Liver (tissue), 10 donors: ENCODE measurements at places on chromosomes 16 and 17.

DNA sequence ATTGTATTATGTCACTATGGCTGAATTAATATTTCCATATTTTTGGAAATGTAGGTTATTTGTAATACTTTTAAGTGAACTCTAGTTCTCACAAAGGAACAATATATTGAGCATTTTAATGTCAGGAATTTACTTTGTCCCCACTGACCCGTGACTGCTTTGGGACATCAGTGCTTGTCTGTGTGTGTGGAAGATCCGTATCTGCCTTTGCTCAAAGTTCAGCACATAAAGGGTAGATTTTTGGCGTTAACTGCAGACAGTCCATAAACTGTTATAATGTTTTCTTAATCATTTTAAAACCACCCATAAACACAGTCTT, 39.3 kb upstream of the AQP8 start:
- DNase-seq: no peak

GRCh38 chr17:21001111-21001812, 41.5 kb downstream of the USP22 start:
- no peak for DNase-seq

GRCh38 chr17:48597778-48598631, 4.4 kb upstream of the HOXB5 start:
- no peak for DNase-seq

GRCh38 chr16:30924076-30924912, 922 bp downstream of the FBXL19 start:
- no peak for DNase-seq

GRCh38 chr16:66360624-66361324, 5.7 kb upstream of the CDH5 start:
- DNase-seq: no peak

DNA sequence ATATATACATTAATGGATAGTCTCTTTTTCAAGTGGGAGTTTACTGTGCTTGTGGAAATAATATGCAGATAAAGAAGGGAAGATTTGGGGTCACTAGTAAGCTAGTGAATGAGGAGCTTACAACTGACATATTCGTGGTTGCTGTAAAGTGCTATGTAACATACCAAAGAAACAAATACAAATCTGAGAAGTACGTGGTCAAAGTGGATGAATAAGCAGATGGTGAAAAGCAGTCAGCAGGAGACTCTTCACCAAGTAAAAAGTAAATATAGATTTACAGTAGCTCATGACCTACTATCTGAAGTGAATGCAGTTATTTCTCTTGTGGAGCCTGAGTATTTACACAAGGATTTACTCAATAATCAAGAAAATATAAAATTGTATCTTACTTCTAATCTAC, 136.6 kb upstream of the ELAC2 start:
- no peak for DNase-seq

DNA sequence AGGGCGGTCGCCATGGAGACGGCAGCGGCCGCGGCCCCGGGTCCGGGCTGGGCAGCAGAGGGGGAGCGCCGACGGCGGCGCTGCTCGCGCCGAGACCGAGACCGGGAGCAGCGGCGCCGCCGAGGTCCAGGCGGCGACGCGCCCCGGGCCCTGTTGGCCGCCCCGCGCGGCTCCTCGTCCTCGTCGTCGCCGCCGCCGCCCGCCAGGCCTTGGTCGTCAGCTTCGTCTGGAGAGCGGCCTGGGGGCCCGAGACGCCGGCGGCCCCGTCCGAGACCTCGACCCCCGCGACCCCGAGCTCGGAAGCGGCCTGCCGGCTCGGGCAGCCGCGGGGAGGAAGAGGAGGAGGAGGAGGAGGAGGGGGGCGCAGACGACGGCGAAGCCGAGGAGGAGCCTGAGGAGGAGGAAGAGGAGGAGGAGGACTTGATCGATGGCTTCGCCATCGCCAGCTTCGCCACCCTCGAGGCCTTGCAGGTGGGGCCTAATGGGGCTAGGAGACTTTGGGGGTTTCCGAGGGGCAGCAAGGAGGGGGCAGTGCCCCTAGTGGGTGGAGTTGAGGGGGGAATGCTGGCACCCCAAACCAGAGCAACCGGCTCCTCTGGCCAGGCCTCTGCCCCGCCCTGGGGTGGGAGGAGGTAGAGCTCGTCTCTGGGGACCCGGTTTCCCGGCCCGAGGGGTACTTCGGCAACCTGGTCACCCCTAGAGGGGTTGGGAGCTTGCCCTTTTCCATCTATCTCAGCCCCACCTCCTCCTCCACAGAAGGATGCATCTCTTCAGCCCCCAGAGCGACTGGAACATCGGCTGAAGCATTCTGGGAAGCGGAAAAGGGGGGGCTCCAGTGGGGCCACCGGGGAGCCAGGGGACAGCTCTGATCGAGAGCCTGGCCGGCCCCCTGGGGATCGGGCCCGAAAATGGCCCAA, 1.5 kb downstream of the FBRS start:
- DNase-seq: no peak

DNA sequence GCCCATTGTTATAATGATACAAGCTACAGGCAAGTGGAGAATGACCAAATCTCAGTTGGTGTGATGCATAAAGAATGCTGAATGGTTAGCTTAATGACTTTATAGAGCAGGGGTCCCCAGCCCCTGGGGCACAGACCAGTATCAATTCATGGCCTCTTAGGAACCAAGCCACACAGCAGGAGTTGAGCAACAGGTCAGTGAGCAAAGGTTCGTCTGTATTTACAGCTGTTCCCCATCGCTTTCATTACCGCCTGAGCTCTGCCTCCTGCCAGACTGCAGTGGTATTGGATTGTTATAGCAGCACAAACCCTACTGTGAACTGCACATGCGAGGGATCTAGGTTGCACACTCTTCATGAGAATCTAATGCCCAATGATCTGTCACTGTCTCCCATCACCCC, 114.0 kb upstream of the ZFHX3 start:
- no peak for DNase-seq

DNA sequence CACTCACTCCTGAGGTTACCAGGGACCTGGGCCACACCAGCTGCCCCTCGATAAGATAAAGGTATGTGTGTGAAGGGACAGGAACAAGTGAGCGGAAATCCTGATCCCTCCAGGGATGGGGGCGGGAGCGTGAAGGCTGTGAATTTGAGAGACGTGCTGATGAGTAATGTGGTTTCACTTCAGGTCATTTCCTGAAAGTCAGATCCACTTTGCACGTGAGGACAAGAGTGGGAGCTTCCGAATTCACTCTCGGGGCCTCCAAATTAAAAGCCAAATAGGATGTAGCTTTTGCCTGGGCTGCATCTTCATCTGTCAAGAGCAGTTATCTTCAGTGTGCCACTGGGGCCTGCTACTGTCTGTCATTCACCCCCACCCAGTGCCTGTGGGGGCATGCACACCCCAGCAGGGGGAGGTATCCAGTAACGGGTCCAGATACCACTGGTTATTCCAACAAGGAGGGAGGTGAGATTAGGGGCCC, 87.4 kb upstream of the LHX1 start:
- DNase-seq: no peak

GRCh38 chr16:24993722-24994686, 21.2 kb downstream of the ARHGAP17 start:
- no peak for DNase-seq

DNA sequence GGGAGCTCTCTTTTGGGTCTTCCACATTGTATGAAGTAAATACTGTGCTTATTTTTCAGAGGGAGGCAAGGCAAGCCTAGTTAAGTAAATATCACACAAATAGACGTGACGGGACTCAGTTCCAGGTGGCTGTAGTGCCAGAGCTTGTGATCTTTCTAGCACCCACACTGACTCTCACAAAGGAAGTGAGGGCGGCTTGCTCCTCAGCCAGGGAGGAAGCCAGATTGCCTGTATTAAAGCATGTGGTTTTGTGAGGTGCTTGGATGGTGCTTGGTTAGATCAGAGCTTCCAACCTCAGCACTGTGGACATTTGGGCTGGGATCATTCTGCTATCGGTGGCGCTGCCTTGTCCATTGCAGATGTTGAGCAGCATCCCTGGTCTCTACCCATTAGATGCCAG, 80.1 kb downstream of the VAT1L start:
- DNase-seq: no peak

- DNase-seq: no peak
Measured at GRCh38 chr17:59753522-59754467, 46.3 kb downstream of the VMP1 start.

- no peak for DNase-seq
Measured at GRCh38 chr16:57643910-57644309, 15.5 kb downstream of the ADGRG1 start.

- no peak for DNase-seq
Measured at GRCh38 chr17:14316126-14316832, 15.4 kb downstream of the HS3ST3B1 start.

GRCh38 chr16:12637002-12637401, 166.7 kb downstream of the CPPED1 start:
- no peak for DNase-seq

DNA sequence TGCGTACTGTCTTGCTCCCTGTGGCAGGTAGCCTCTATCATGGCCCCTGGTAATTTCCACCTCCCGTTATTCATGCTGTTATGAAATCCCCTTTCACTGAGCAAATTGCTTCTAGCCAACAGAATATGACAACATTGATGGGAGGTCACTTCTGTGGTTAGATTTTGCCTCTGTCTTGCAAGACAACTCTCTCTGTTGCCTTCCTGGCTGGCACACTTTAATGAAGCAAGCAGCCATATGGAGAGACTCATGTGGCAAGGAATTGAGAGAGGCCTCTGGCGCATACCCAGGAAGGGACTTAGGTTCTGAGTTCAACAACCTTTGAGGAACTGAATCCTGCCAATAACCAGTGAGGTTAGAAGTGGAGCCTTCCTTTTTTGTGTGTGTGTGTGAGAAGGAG, 51.8 kb upstream of the GPRC5B start:
- DNase-seq: no peak

DNA sequence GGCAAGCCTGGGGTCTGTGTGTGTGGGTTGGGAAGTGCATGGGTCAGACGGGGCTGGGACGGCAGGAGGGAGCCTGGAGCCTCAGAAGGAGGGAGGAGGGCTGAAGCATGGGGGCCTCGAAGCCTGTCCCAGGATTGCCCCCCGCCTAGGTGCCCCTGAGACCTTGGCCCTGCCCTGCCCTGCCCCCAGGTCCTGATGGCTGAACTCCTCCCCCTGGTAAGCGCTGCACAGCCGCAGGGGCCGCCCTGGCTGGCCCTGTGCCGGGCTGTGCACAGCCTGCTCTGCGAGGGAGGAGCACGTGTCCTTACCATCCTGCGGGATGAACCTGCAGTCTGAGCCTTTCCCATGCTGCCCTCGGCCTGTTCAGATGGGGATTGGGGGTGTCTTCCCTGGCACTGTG, 4.4 kb downstream of the TEDC2 start:
- no peak for DNase-seq

DNA sequence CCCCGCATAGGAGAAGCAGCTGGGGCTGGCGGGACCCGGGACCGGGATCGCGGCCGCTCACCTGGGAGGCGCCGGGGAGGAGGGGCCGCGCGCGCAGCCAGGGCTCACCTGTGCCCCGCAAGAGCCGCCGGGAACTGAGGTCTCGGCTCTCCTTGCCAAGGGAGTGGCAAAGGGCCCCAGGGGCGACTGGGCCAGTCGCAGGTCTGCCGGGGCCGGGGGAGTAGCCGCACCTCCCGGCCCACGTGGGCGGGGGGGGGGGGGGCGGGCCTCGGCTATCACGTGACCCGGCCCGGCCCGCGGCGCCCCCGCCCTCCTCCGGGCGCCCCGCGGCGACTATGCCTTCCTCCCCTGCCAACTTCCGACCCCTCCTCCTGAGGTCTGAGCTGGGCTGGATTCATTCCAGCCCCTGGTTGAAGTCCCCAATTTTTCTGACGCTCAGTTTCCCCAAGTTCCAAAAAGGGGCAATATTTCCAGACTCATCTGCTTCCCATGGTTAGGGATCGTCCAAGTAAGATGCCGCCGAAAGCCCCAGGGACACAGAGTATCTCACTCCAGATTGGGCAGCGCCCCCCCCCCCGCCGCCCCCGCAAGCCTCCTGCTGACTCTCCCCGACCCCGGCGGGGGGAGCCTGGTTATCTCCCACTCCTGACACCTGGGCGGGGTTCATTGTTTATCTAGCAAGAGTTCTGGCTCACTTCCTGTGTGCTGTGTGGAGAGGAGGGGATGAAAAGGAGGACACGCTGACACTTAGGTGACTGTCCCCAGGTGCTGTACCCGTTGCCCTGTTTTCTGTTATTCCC, at the start of gene TMC6:
Gene TMC6, minus strand, starts transcription at position 205 of the 800 bp plus-strand sequence. CDS start 1,923 bp downstream, outside the sequence.
- DNase-seq: peak; percentile 78

GRCh38 chr16:67084345-67085028, 25.3 kb upstream of the PHAF1 start:
- no peak for DNase-seq

DNA sequence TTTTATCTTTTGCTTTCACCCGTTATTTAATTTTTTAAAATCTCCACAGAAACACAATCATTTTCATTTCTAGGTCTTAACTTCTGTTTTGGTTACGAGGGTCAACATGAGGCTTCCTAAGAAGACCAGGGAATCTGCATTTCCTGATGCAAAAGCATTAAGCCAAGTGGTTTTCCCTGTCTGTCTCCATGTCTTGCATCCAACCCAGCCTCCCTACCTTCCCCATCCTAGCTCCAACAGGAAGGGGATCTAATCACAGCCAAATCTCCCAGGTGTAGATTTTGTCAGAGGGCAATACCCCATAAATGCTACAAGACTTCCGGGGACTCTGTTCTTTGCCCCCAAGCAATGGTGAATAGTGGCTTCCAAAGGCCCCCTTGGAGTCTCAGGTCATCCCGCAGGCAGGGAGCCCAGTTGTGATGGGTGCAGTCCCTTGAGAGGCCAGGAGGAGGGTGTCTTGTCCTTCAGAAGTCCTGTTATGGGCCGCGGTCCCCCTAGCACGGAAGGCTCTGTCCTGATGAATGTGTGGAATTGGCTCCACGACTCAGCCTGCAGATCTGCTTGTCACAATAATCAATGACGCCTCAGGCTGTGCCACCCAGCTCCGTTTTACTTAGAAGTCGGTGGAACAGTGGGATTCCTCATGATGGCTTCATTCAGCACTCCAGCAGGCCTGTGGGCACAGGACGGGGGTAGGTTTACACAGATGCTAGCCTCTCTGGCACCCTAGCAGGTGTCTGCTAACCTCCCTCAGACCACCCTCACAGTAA, 141.1 kb downstream of the RGS9 start:
- DNase-seq: peak; percentile 42

DNA sequence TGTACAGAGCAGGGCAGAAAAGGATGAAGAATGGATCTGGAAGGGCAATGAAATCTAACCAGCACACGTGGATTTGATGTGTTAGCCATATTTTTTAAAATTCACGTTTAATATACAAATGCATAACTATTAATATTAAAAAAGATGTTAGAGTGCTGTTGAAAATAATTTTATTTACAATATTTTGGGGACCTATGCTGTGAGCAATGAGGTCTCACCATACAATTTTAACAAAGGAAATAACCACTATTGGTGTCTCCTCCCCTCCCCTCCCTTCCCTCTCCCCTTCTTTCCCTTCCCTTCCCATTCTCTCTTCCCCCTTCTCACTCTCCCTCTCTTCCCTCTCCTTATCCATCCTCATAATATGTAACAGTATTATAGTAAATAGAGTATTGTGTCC, 64.2 kb upstream of the GPR139 start:
- DNase-seq: no peak
